ENCODE measurements at places on chromosomes 7 and 10.

DNA sequence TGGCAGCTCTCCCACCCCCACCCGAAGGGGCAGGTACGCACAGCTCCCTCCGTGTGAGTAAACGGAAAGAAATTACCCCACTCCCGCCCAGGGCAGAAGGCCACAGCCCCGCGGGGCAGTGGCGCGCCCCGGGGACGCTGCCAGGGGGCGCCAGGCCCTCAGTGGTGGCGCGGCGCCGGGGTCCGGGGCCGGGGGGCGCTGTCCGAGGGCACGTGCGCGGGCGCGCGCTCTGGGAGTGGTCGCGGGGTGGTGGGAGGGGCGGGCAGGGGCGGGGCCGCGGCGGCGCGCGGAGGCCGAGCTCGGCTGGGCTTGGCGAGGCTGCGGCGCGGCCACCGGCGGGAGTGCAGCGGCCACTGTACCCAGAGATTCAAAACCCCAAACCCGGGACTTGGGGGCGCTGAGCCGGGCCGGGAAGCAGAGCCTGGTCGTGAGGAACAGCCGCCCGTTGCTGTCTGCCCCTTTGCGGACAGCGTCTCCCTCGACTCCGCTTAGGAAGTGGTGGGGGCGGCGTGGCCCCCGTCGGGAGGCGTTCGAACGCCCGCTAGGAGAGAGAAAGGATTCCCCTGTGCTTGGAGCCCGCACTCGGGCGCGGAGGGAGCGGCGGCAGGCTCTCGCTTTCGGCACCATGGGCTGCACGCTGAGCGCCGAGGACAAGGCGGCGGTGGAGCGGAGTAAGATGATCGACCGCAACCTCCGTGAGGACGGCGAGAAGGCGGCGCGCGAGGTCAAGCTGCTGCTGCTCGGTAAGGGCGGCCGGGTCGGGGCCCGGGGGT is at the start of gene GNAI1:
Gene GNAI1, plus strand, starts transcription at position 296 of the 773 bp plus-strand sequence. Its CDS starts 330 bp downstream, at position 626.
- DNase-seq, result peak; percentile 4

DNA sequence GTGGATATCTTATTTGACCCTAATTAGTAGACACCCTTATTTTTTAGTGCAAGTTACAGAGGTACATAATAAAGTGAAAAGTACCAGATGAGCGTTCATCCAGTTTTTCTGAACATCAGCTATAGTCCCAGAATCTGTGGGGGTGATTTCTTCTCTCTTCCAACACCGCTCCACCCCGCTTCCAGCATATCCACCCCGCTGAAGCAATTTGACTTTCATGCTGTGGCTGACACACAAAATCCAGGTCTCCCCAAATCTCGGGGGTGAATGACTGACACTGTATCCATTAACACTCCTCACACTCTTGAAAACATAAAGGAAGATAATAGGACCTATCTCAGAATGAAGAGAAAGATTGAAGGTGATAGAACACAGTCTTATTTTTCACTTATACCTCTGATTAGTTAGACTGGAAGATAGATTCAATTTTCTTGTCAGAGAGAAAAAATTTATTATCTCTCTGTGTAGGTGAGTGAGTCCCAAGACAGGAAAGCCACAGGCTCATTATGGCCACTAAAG is 143.4 kb downstream of the ANLN start:
- no peak for DNase-seq

DNA sequence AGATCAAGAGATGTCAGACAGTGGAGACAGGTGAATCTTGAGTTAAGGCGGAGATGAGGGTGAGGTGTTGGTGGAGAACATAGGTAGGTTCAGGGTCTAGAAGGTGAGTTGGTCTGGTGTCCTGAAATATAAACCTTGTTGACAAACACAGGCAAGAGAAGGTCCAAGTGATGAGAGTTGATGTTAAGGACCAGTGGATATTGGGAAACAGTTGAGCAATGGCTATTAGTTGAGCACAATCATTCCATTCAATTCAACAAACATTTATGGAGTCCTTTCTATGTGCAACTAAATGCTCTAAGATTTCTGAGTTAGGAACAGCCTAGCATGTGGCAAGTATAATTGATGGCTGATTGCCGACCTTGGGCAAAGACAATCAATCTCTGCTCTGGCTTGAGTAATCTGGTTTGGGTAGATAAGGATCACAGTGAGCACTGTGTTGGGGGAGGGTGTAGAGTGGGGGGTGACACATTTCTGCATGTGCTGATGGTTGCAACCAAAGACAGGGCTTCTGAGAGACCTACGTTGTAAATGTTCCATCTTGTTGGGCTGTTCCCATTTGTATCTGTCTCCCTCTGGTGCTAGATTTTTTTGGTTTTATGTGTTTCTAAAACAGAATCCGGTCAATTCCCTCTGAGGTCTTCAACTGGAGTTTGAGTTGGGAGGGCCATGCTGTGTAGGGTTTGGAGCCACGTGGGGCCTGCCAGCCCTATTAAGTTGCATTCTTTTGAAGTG is 201.1 kb downstream of the BAMBI start:
- no peak for DNase-seq

DNA sequence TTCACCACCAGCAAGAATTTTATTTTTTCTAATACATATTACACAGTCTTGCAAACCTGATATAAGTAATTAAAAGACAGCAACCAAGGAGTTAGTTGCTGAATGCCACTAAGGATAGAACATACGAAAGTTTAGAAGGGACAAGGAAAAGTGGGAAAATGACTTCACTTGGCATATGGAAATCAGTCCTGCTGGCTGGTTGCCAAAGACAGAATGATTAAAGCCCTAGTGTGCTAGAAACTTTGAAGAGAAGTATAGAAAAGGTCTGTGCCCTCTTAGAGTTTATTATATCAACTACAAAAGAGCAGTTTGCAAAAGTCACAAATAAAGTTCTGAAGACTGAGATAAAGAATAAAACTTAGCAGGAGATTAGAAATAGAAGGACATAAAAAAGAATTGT is 5.8 kb upstream of the YAE1 start:
- no peak for DNase-seq

GRCh38 chr7:36314491-36314890 is 75.2 kb upstream of the ANLN start:
- no peak for DNase-seq

DNA sequence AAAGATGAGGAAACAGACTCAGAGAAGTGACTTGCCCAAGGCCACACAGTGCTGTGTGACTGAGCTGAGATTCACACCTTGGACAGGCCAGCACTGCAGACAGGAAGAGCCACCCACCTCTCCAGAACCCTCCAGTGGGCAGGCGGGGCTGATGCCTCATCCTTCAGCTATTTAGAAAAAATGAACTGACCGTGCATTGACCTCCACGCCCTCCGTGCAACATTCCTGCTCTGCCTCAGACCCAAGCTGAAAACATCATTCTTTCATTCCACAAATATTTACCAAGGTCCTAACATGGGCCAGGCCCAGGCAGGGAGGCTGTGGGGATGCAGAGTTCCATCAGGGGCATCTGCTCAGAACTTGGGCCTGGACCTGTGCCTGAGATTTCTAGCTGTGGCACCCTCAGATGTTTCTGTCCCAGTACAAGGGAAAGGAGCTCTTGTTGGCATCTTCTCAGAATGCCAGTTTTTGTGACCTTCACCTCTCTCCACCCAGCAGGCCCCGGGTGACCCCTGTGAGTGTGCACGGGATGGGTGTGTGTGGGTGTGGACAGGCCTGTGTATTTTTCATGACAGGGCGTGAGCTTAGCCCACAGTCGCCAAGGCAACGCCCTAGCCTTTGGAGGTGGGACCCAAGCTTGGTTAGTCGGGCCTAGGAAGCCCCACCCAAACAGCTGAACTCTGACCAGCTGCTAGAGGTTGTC is 6.5 kb downstream of the VSIR start:
- no peak for DNase-seq

- no peak for DNase-seq
Observed at GRCh38 chr7:135430626-135431025, 79.3 kb downstream of the CNOT4 start.

DNA sequence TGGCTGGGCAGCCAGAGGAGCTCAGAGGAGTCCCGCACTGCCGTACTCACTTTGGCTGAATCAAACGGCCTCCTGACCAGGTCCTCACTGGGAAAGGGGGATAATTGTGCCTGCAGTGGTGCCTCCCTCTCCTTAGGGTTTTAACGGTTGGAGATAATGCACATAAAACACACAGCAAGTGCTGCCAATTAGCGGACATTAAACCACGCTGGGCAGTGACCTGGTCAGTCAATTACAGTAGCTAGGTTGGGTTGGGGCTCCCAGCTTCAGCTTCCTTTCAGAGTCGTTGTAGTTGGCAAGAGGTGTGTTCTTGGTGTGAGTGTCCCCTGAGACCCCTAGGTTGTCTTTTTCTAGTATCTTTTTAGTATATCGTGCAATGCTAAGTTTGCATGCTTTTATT is 146.6 kb downstream of the C10orf105 start:
- no peak for DNase-seq

DNA sequence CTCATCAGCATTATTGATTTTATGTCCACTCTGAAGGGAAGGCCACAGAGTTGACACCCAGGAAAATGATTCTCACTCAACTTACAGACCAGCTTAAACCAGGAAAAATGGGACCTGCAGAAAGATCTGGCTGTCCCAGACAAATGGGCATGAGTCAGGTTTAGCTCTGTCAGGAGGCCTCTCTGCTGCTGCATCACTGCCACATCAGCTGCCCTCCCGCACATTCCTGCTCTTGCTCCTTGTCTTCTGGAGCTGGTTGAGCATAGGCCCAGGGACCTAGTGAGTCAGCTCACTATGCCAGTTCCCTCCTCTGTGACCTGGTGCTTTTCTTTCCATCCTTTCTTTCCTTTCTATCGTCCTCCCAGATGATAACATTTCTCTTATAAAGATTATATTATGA is 18.8 kb upstream of the SMNDC1 start:
- no peak for DNase-seq

DNA sequence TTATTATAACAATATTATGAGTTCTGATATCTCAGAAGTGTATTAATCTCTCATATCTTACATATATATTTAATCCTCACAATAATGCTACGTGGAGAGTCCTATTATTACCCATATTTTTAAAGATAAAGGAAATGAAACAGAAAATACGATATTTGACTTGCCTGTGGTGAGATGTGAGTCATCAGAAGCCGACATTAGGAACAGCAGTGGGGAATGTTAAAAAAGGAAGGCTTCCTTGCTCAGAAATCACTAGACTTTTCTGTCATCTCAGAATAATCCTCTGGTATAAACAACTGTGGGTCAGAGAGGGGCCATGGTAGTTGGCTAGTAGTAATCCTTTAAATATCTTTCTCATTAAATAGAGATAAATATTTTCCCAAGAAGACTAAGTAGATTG is 402.3 kb upstream of the PCDH15 start:
- no peak for DNase-seq

- peak; percentile 61 for DNase-seq
Observed at GRCh38 chr10:70145666-70146488, 623 bp downstream of the TYSND1 start.

- DNase-seq, result no peak
Observed at GRCh38 chr7:2587134-2587533, 28.4 kb downstream of the IQCE start.

- DNase-seq, result no peak
Observed at GRCh38 chr7:1567896-1568510, 1.8 kb downstream of the PSMG3 start.

GRCh38 chr7:40644454-40645188 is 509.8 kb downstream of the SUGCT start:
- DNase-seq, result no peak

DNA sequence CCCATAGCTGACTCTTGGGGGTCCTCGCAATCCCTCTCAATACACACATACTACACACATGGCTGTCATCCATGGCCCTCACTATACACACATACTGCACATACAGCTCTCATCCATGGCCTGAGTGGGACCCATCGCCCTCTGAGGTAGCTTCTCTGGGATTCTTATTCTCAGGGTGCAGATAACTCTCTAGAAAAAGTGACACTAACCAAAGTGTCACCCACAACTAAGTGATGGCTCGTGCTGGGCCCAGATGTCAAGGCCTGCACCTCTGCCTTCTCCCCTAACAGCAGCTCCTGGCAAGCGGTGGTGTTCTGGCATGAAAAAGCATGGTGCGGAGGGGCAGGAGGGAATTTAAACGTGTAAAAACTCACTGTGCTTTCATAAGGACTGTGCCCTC is 62.7 kb upstream of the ZPBP start:
- DNase-seq, result no peak

DNA sequence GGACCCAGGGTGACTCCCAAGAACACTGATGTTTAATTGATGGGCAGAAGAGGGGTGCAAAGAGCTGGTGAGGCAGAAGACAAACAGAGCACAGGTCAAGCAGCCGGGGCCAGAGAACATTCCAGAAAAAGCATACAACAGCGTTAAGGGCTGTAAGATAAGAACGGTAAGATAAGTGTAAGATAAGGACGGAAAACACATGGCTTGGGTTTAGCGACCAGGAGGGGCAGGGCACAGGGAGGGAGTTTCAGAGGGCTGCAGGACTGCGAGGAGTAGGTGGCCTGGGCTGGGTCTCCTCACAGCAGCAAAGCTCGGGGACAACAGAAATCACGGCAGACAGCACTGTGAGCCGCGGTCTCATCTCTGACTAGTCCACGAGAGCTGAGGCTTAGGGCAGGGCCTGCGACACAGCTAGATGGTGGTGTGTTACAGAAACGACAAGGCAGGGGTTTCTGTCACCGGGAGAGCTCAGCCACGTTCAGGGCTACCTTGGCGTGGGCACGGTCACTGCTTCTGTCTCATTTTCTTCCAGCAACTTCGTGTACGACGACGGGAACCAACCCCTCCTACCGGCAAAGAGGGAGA is 24.6 kb downstream of the BRI3 start:
- no peak for DNase-seq

DNA sequence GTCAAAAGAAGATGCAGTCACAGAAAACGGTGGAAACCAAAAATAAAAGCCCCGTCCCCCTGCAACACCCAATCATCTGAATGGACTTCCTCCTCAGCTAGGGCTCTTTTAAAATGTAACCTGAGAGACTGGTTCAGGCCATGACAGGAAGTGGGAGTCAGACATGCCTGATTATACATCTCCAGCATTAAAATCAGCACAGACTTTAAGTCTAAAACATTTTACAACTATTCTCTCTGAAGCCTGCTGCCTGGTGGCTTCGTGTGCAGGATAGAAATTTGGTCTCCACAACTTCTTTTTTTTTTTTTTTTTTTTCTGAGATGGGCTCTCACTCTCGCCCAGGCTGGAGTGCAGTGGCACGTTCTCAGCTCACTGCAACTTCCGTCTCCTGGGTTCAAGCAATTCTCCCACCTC is 30.3 kb downstream of the HACD1 start:
- DNase-seq, result no peak

- no peak for DNase-seq
Observed at GRCh38 chr7:28187012-28187411, 6.4 kb upstream of the JAZF1 start.

GRCh38 chr7:114567416-114567815 is 152.8 kb downstream of the FOXP2 start:
- DNase-seq, result no peak

DNA sequence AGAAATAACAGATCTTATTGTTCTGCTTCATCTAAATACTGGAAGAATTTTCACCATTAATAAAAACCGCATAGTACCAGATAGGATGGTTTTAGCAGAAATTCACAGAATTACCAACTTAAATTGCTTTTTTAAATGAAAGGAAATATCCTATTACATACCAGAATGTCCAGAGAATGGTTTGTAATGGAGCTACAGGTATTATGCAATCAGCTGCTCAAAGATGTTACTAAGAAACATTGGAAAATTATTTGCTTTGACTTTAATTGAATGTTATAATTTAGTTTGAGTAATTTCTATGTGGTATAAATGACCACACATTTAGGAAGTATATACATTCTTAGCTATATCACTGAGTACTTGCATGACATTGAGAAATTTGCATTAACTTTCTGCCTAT is 338.3 kb downstream of the ETV1 start:
- DNase-seq, result no peak

Data from stimulated activated CD4-positive, alpha-beta T cell treated with anti-CD3 and anti-CD28 coated beads, Interleukin-4, amount 100 ng/mL, for 48 hours (primary cell).